Frontal cortex (tissue), 4 donors: ENCODE measurements at places on chromosomes 4 and X. TPM values are rescaled to one million over a fixed set of nuclear protein-coding genes. Genes with fewer than 3 reads are reported as not detected.

The ETDB gene
- not detected for total RNA-seq

The HSFX4 gene
- total RNA-seq: not detected

The VCX gene
- not detected for total RNA-seq

The MAGEA2B gene
- total RNA-seq: not detected

The SNCA gene
- total RNA-seq: 98.6 TPM

The NEUROG2 gene
- total RNA-seq: 36.7 TPM

The TMPRSS11F gene
- not detected for total RNA-seq

The RELL1 gene
- 38.7 TPM for total RNA-seq

The CYBB gene
- 10.6 TPM for total RNA-seq

The TMEM144 gene
- total RNA-seq: 2.4 TPM

The ARHGAP36 gene
- total RNA-seq: 0.41 TPM

The CAPN6 gene
- total RNA-seq: under 0.01 TPM

The NFXL1 gene
- total RNA-seq: 13.5 TPM

The TMEM31 gene
- not detected for total RNA-seq

The UGT8 gene
- total RNA-seq: 4.5 TPM

The METTL14 gene
- total RNA-seq: 18.8 TPM

The SUPT20HL1 gene
- not detected for total RNA-seq

The CDS1 gene
- total RNA-seq: 8.6 TPM

The AR gene
- total RNA-seq: 0.41 TPM

The SMIM31 gene
- total RNA-seq: not detected

The PCDH18 gene
- 30.6 TPM for total RNA-seq

The SPANXB1 gene
- total RNA-seq: not detected

The MBTPS2 gene
- 9.0 TPM for total RNA-seq

The ZMAT1 gene
- total RNA-seq: 6.5 TPM

The CABS1 gene
- not detected for total RNA-seq

The MAGEA9B gene
- not detected for total RNA-seq

The ADGRL3 gene
- 302 TPM for total RNA-seq

The NAA11 gene
- not detected for total RNA-seq

The STBD1 gene
- 0.41 TPM for total RNA-seq

The BRS3 gene
- total RNA-seq: 1.6 TPM

The ATP8A1 gene
- 171 TPM for total RNA-seq

The DMRTC1B gene
- total RNA-seq: 0.41 TPM

The OTUD6A gene
- not detected for total RNA-seq

The TAF7L gene
- 0.41 TPM for total RNA-seq

The TACR3 gene
- 2.4 TPM for total RNA-seq

The GC gene
- total RNA-seq: not detected

The DACH2 gene
- 5.7 TPM for total RNA-seq

The FAM184B gene
- total RNA-seq: 5.3 TPM

The GPR78 gene
- total RNA-seq: under 0.01 TPM

The EMCN gene
- total RNA-seq: 2.9 TPM

The PGAM4 gene
- not detected for total RNA-seq

The TEX11 gene
- not detected for total RNA-seq

The BTK gene
- total RNA-seq: 0.41 TPM

The MXD4 gene
- 17.5 TPM for total RNA-seq

The SSX3 gene
- total RNA-seq: not detected

The AGTR2 gene
- total RNA-seq: not detected

The ARHGAP6 gene
- total RNA-seq: 3.3 TPM

The MAGED4B gene
- 107 TPM for total RNA-seq

The P2RY8 gene
- under 0.01 TPM for total RNA-seq

The FHIP1A gene
- 2.0 TPM for total RNA-seq

The STOX2 gene
- 35.1 TPM for total RNA-seq

The DCUN1D4 gene
- 124 TPM for total RNA-seq

The MAP3K15 gene
- 0.82 TPM for total RNA-seq

The MSMO1 gene
- total RNA-seq: 705 TPM

The SYTL5 gene
- 4.9 TPM for total RNA-seq
